SW 1271 (cell line): ENCODE measurements at places on chromosomes 6 and 20.
A peak's percentile ranks its signal among the peaks of the same experiment; 100 is the strongest.

DNA sequence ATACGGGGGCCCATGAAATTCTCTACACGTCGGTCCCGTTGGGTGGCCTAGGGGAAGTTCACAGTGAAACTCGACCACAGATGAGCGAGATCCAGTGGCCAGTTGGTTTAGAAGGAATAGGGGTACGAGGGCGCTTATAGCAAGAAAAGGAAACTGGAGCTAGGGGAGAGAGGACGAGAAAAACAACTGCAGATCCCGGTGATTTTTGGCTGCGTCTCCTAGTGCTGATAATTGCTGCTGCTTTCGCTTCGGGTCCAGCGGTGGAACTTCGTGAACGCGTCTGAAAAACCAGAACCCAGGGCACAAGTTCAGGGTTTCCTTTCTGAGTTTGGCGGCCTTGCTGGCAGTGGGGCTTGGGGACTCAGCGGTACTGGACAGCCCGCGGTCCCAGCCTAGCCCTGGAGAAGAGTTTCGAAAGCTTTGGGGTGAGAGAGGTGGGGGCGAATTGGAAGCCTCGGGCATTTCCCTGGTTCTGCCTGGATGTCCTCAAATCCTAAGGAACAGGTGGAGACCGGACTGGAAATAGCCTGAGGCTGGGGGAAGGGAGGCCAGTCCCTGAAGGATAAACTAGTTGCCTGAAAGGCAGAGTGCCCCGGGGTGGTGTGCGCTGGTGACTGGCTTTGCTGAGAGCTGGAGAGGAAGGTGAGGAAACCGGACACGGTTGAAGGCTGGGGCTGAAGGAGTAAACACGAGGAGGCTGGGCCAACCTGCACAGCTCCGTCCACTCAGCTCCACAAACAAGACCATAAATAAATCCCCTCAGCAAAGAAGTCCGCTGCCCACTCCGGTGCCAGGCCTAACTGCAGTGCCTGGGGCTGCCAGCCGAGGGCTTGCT, 793 bp downstream of the GMPR start:
- no peak for DNase-seq

DNA sequence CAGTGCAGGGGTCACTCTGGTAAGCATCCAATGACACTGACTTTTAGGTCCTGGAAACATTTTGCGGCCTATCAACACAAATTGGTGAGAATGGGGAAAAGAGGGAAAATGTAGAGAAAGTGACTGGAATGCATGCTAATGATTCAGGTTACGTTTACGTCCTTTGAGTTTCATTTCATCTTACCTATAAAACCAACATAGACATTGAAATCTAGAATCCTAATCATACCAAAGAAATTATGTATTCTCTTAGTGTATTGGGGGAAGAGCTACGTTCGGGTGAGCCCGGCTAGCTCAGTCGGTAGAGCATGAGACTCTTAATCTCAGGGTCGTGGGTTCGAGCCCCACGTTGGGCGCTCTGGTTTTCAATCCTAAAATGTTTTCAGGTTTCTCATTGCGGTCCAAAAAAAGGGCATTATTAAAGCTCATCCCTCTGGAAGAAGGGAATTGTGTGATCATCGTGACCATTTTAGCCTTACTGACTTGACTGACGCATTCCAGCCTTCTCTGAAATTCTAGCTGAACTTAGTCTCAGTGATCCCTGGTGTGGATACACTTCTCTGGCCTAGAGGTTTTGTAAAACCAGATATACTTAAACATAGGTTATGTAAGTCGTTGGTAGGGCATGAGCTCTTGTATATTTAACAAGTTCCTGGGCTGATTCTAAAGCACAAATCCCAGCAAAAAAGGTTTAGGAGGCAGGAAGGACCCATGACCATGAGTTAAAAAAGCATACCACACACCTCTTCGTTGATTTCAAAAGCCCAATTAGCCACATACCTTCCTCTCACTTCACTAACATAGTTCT, 18.3 kb downstream of the HMGN4 start:
- DNase-seq, result peak; percentile 91

DNA sequence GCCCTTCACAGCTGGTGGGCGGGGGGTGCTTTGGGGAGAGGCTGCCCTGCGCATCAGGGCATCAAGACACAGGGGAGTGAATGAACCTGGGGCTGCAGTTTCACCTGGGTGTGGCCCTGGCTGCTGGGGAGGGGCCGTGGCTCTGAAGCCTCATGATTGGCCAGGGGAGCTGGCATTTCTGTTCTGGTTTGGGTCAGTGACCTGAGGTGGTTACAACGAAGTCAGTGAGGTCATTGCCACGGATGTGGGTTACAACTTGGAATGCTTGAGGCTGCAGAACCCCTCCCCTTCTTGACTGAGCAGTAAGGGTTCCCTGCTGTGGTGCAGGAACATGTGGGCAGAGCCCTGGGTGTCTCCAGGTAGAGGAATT, 3.0 kb downstream of the TCEA2 start:
- peak; percentile 91 for DNase-seq

DNA sequence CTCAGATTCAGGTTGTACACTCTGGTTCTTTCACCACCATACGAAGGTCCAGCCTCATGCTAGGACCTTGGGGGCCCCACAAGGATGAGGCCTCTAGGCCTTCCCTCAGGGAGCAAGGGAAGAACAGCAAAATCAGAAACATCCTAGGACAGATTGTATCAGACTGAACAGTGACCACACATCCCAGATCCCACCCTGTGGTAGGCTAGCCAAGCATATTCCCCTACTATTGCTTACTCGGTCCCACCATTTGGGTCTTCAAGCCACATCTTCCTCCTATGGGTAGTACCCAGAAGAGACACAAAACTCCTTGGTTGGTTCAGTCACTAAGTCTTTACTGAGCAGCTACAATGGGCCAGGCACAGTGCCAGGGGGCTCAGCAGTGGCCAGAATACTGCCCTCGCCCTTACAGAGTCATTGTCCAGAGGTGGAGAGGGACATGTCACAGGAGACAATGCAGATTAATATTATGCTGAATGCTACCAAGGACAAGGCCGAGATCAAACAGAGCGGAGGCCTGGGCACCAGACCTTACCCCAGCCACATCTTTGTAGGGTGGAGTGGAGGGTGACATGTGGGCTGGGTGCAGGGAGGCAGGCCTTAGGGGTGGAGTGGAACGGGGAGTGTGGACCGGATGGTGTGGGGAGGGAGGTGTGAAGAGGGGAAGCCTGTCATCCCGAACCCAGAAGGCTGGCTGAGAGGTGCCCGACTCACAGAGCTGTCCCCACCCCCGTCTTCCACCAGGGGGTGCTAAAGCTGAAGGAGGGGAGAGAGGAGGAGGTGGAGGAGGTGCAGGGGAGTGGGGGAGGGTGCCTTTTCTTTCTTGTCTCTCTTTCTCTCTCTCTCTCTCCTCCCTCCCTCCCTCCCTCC, 6.8 kb upstream of the MAPK13 start:
- peak; percentile 60 for DNase-seq

DNA sequence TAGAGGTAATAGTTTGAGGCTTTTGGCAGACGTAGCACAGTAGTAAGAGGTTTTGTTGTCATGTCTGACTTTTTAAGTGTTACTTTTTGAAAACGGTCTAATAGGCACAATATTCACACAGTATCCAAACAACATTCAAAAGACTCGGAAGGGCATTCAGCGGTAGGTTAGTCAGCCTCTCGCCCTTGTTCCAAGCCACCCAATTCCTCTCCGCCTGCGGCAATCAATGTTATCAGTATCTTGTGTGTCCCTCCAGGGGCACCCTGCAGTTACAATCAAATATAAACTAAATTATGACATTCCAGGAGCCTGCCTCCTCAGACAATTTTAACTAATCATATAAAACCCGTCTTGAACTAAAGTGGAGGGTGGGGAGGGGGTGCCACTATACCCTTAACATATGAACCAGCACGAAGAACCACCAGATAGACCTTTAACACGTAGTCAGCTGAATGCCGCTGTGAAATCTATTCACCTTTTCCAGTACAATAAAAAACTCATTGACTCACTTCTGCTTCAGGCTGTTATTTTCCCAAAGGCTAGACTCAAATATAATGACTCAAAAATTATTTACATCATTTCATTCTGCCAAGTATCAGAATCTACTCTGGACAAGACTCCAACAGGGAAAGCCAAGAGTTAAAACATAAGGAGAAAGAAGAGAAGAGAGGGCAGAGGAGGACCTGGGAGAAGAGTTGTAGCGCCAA, 1.6 kb downstream of the TENT5A start:
- no peak for DNase-seq

DNA sequence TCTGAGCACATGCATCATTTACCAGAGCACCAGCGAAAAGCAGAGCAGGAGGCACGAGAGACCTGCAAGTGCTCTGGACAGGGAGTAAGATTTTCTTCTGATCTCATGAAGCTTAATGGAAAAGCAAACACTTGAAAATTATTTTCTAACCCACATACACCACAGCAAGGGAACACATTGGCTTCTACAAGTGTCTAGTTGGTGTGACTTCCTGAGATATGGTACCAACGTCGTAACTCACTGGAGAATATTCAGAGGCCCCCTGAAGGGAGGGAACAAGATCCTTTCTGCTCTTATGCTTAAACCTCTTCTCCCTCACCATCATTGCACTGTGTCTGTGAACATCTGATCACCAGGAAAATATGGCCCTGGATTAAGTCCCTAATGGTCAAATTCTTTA, 48.6 kb downstream of the PSMB1 start:
- DNase-seq, result no peak

DNA sequence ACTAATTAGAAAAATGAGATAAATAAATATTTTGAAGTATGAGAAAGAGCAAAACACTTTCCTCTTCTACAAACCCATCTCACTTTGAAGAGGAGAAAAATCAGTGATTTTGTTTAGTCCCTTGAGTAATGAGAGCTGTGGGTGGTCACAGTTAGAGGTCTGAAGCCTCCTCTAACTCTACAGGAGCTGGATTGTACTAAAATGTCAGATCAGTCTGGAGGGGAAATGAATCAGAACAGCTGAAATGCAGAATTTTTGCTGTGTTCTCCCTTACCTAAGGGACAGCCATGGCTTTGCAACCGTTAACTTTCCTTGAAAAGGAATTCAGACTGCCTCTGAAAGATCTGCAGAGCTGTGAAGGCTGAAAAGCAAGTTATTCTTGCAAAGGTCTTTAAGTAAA, 11.4 kb upstream of the RFPL4B start:
- DNase-seq, result no peak

- DNase-seq, result no peak
Measured at GRCh38 chr6:149901444-149902140, 3.7 kb upstream of the RAET1E start.

- DNase-seq, result no peak
Measured at GRCh38 chr6:113068570-113068969, 721.4 kb downstream of the RFPL4B start.

DNA sequence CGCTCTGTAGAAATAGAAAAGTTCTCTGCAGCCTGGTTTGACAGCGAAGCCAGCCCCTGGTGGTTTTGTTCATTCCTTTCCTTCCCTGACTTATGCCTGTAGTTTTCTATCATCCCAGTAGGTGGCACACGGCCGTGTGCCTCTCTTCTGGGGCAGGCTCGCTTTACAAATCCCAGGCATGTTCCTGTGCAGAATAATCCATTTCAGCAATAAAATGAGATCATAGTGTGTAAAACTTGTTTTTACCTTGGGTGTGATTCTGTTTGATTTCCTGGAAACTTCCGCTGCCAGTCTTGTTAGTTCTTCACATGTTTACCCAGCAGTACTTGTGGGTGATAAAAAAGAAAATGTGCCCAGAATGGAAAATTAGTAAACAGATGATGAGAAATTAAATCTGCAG, 7.4 kb upstream of the INSM1 start:
- peak; percentile 21 for DNase-seq

GRCh38 chr20:38625896-38626295, 24.3 kb downstream of the ARHGAP40 start:
- no peak for DNase-seq

DNA sequence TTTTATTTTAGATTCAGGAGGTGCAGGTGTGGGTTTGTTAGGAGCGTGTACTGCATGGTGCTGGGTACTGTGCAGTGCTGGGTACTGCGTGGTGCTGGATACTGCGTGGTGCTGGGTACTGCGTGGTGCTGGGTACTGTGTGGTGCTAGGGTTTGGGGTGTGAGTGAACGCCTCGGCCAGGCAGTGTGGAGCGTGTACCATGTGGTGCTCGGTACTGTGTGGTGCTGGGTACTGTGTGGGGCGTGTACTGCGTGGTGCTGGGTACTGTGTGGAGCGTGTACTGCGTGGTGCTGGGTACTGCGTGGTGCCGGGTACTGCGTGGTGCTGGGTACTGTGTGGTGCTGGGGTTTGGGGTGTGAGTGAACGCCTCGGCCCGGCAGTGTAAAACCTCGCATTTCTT, 62.9 kb downstream of the WDR27 start:
- no peak for DNase-seq

DNA sequence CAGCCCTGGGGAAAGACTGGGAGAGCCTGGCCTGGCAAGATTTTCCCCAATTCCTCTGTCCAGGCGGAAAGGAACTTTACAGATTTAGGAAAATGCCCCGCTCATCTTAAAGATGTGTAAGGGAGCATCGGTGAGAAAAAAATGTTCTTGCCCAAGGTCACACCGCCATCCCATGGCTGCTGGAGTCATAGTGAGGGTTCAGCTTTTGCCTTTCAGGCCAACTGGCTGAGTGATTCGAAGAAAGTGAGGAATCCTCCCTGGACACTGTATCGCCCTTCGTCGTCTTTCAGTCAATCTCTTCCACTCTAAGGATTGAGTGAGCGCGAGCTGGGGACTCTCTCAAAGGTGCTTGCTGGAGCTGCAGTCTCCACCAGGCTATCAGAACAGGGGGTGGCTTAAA, 1.4 kb downstream of the WFDC2 start:
- DNase-seq, result no peak

- no peak for DNase-seq
Measured at GRCh38 chr6:105900125-105900937, 185.8 kb upstream of the PRDM1 start.
